ENCODE measurements at places on chromosomes 6 and 20.

DNA sequence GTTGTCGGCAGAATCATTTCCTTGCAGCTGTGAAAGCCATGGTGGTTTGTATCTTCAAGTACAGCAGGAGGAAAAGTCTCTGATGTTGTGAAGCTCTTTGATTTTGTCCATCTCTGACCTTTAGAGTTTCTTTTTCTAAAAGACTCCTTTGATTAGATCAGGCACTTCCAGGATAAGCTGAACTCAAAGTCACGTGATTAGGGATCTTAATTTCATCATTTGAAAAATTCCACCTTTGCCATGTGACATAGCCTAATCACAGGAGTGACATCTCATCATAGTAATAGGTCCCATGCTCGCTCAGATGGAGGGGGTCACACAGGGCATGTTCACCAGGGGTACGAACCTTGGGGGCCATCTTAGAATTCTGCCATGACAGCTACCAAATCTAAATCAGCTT lies 441.5 kb upstream of the CDH4 start:
- no peak for DNase-seq

DNA sequence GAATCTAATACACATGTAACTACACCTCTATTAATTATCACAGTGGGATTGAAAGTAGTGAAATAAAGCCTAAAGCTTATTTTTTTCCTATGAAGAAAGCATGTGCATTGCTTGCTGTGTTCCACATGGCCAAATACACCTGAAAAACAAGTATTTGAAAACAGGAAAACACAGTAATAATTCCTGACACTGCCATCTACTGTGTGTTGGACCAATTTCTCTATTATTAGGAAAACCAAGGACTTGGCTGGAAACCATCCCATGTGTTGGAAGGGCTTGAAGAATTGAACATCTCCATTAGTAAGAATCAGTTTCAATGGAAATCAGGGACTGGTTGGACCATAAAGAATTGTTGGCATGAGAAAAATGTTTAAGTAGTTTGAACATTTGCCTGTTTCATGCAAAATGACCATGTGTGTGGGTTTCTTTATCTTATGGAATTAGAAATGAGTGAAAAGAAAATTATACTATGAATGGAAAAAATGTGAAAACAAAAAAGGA lies 124.1 kb downstream of the PHF3 start:
- no peak for DNase-seq

DNA sequence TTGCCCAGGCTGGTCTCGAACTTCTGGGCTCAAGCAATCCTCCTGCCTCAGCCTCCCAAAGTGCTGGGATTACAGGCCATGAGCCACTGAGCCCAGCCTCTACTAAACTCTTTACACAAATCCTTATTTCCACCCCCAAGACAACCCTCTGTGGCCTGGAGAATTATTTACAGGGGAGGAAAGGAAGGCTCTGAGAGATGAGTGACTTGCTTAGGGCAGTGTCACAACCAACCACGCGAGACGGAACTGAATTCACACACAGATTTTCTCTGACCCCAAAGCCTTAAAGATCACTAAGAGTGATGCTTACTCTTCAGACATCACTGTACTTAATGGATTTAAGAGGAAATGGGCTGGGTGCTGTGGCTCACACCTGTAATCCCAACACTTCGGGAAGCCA lies 86.2 kb downstream of the RIPOR3 start:
- DNase-seq, result no peak

GRCh38 chr20:43746344-43747137 lies 19.7 kb upstream of the GTSF1L start:
- no peak for DNase-seq

GRCh38 chr6:37104824-37105147 lies 65.2 kb upstream of the PIM1 start:
- no peak for DNase-seq

- no peak for DNase-seq
Observed at GRCh38 chr20:460707-461106, 1.6 kb downstream of the TBC1D20 start.

Data from NCI-H1694 treated with DMSO at 0.1 percent for 48 hours (cell line).